CD4-positive, alpha-beta T cell treated with Interferon gamma for 1 hour (primary cell): ENCODE measurements at places on chromosomes 4 and X.

DNA sequence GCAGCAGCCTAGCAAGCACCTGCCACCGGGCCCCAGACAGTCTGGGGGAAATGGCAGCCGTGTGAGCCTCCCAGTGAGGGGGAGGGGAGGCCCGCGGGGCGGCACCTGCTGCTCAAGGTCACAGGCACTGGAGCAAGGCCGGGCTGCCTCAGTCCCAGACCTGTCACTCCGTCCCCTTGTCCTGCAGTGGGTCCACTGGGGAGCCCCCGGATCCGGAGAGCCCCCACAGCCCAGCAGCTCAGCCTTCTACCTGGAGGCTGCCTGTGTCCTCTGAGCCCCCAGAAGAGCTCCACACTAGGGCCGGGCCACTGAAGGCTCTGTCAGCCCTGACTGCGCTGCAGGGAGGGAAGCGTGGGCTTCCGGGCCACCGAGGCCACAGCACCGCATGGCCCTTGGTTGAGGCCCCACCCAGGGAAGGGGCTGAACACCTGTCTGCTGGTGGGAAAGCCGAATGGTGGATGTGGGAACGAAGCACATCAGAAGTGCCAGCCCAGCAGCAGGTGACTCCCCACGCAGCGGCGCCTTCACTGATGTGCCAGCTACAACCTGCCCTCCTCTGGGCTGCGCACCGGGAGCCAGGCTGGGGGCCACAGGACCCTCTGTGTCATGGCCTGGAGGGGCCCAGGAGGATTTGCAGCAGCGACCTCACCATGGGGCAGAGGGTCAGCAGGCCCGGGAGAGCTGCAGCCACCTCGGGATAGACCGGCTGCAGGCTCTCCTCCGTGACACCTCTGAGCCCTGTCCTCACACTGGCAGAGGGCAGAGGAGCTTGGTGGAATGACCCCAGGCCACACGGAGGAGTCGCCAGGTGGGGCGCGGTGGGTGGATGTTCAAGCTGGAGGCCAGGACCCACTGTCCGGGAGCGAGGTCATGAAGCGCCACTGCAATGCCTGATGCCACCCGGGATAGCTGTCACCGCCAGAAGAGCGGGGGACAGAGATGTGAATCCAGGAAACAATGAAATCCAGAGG, 35.0 kb upstream of the MXD4 start:
- no peak for DNase-seq

- DNase-seq, result no peak
Observed at GRCh38 chr4:153933915-153934687, 145.2 kb upstream of the SFRP2 start.

GRCh38 chr4:129037093-129037492, 56.2 kb downstream of the SCLT1 start:
- no peak for DNase-seq

DNA sequence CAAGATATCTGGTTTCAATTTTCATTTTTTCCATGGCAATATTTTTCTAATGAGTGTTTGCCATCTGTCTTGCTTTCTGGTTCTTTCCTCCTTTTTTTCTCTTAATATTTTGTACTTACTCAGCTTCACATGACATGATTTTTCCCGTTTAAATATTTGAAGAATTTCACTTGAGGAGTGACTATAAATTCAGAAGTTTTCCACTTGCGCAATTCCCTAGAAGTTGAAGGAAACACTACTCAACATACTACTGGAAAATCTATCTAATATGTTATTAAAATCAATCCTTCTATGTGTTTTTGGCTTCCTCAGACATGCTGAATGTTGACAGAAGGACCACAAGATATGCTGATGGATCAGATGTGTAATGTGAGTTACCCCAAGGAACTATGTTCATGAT, 36.8 kb upstream of the BANK1 start:
- no peak for DNase-seq

DNA sequence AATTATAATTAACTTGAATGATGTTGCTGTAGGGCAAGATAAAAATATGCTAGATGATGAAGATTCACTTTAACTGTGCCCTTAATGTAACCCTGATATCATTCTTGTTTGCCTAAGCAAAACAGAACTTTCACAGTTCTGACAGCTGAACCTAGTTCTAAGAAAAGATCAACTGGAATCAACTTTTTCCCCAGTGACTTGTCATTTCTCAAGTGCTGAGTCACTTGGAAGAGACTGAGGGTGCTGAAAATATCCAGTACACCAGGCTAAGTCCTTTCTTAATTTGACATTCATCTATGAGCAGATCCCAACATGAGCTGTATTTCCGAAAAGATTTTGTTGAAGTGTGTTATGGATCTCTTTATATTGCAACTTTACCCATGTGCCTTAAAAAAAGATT, 140.4 kb downstream of the MID1IP1 start:
- no peak for DNase-seq
